ENCODE measurements at places on chromosomes 7 and 10.
A peak's percentile ranks its signal among the peaks of the same experiment; 100 is the strongest.

DNA sequence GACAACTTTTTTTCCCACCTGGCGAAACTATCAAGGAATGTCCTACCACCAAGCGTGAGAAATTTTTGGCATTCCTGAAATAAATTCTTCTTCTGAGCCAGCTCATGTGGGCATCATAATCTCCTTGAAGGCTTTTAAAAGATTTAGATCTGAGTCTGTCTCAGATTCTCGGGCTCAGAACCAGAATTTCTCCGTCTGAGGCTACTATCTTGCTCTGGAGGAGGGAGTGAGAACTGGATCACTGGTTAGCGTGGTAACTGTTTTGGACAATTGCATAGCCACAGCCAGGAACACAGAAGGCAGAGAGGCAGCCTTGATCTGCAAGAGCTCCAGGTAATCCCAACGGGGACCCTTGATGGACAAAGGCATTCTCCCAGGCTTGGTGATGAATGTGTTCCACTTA lies 1.0 kb upstream of the PLAC9 start:
- no peak for DNase-seq

DNA sequence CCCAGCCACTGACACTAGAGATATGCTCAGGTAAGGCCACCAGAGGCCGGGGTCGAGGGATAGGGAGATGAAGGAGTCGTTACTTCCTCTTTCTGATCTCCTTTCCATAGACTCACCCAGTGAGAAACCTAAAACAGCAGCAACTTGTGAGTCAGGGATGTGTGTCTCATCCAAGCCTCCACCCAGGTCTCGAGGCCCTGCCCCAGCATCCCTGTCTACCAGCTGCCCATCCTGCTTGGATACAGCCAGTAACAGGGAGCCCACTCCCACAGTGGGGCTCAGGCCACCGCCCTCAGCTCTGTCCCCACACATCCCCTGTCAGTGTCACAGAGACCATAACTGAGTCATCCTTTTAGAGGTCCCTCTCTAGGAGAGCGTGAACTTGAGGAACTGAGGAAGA lies 49.6 kb upstream of the CHST15 start:
- no peak for DNase-seq

DNA sequence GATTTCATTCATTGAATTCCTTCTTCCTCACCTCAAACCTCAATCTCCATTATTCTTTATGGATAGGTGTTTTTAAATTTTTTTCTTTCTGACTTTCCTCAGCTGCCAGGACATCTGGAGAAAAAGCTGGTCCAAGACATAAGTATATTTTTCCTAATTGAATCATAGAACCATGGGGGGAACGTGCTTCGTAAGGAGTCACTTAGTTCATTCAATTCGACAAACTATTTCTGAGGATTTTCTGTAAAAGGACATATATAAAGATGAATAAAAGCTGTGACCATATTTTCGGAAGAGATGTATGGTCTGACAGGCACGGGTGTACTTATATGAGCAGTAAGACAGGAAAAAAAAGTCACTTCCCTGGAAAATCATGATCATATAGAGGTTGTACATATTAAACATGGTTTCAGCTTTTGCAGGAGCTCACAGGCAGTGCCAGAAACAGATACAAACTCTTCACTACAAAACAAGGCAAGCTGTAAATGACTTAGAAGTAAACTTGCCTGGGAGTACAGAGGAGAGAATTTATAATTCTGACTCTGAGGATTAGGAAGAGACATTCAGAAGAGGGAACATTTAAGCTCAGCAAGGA lies 88.2 kb upstream of the EGR2 start:
- no peak for DNase-seq

DNA sequence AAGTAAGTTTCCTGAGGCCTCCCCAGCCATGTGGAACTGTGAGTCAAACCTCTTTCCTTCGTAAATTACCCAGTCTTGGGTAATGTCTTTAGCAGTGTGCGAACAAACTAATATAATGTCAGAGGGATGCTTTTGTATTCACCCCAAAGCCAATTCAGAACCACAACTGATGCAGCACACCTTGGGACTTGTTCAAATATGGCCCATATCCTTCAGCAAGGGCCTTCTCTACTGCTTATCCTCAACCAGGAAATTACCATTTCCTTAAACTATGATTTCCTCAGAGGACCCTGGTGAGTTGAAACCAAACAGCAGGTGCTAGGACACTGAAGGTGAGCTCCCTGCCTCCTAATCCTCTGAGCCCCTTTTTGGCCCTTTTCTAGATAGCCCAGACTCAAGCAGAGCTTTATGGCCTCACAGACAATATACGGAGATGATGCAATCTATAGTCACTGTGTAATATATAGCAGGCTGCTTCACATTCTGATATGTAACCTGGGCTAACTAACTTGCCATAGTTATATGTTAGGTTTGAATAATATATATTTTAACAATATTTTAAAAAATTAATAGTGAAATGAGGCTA lies 15.2 kb downstream of the SRI start:
- no peak for DNase-seq

DNA sequence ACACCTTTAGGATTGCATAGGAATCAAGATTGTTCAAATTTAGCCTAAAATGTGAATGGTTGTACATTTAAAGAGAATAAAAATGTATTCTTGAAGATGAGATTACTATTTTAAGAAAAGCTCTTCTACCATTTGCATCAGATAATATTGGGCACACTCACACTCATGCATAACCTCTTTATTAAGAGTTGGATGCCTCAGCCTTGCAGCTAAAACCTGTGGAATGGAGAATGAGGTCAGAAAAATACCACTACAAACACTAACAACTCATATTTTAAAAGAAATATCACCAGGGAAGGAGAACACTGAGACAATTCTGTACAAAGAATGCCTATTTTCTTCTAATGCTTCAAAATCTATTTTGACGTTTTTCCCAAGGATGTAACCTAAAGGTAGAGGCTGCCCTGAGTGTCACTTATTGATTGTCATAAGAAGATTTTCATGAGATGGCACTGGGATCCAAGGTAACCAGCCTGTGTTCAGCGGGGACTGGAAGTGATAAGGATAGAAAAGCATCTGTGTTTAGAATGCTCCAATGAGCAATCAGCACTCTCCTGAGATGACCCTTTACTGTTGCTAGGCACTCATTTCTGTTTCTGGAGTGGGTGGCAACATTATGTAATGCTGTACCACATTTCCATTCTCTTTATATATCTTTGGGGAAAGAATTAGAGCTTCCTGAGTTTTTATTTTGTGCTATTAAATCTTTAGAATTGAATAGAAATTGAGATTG lies 26.6 kb downstream of the REEP3 start:
- peak; percentile 9 for DNase-seq

GRCh38 chr10:49071160-49071761 lies 44.1 kb downstream of the VSTM4 start:
- DNase-seq: no peak
